ENCODE measurements at places on chromosomes 7 and 10.
A peak's percentile ranks its signal among the peaks of the same experiment; 100 is the strongest.

DNA sequence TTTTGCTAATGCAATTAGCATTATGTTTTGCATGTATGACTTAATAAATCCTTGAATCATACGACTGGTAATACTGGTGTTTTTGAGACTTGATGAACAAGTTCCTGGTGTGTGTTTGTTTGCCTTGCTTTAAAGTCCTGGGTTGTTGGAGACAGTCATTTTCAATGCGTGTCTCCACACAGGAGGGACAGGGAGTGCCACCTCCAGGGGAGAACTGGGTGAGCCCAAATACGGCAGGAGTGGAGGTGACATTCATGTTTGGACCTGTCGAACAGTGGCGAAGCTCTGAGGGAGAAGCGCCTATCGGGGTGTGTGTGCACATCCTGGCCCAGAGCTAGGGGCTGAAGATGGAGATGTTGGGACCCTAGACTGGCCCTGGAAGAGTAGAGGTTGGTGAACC, 43.8 kb downstream of the DAGLB start:
- no peak for DNase-seq

DNA sequence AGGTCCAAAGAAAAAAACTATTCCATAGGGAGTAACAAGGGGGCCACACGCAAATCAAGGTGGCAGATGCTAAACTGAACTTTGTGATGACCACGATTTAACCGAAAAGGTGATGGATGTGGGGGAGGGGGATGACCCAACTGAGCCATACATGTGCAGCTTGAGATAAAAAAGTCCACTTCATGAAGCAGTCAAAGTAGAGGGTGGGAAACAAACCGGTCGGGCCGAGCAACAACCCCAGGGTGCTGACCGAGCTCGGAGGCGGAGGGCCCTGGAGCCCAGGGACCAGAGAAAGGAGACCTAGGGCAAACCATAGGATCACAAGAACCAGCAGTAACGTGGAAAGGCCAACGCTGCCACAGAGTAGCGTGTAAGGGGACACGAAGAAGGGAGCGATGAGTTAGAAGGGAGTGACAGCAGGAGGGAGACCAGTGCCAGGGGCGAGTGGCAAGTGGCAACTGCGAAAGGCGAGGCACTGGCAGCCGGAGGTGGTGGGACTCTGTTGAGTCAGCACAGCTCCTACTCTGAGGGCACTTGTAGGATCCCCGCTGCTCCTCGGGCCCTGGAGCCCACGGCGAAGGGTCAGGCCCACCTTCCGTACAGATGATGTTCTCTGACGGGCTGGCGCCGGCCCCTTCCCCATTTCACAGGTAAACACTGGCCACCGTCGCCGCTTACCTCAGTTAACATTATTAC, 540 bp downstream of the SNX13 start:
- peak; percentile 18 for DNase-seq

DNA sequence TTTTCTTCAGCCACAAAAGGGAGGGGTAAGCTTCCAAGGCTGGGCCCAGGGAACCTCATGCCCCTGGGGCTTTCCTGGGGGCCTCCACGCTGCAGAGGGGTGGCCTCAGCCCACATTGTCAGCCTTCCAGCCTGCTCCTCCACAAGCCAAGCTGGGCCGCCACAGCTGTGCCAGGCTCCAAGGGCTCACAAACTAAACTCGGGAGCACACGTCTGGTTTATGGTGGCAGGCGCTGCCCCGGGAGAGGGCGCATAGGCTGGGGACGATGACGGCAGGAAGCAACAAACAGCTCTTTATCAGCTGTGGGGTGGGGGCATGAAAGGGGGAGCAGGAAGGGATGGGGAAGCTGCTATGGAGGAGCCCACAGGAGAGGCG, 6.3 kb upstream of the CDH23 start:
- DNase-seq = no peak

- no peak for DNase-seq
Measured at GRCh38 chr7:46859963-46860475, 721.9 kb downstream of the TNS3 start.

DNA sequence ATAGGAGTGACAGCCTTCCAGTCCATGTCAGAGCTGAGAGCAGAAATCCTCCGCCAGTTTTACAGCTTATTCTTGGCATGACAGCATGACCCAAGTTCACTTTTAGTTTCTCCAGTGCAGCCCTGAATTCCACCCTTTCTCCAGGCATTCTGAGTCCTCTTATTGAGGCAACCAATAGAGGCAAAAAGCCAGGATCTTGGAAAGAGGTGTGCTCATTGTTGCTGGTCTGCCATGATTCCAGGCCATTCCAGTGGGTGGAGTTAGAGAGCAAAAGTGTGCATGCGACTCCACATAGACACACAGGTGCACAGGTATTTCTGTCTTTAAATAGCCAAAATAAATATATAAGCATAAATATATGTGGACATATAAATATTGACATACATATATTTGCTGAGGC, 224.7 kb upstream of the ADARB2 start:
- no peak for DNase-seq

DNA sequence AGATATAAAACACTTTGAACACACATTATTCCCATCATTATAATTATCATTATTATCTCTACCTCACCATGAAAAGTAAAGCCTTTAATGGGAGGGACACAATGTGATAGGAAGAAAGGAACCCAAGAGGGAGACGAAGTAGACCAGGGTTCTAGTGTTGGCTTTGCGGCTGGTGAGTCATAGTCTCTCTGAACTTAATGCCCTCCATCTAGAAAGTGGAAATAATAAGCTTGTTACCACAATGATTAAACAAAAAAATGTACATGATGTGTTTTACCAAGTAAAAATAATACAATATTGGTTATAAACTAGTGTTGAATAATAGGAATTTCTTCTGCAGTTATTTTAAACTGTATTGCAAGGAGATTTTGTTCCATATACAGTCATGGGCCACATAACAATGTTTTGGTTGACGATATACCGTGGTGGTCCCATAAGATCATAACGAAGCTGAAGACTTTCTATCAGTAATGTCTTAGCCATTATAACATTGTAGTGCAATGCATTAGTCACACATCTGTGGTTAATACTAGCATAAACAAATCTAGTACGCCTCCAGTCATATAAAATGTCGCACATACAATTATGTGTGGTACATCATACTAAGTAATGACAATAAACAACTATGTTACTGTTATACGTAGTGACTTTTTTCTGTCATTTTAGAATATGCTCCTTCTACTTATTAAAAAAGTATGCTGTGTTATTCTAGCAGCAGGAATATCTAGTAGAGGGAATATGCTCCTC, 450.6 kb upstream of the SORCS1 start:
- DNase-seq = no peak

DNA sequence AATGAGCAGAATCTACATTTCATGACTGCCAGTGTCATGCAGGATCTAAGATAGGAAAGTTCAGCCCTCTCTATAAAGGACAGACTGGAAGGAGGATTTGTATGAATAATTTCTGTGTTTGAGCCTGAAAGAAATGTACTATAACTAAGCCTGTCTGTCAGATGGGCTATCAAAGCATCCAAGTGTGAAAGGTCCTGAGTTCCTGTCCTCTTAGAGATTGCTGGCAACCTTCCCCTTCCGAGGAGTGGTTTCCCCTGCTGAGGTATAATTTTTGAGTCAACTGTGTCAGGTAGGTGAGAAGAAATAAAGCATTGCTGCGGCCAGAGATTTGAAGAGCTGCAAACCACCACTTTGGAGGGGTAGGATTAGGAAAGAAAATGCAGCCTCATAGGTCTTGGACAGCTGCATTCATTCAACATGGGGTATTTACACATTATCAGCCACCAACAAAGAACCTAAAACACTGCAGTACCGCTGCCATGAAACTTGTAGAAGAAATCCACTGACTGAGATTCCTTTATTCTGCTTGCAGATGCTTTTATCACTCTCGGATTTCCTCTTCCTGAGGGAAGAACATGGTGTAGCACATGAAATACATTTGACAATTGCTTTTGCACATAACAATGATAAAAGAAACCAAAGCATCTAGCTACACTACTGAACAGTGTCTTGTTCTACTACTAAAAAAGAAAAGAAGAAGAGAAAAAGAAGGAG, 189.1 kb downstream of the DGKI start:
- no peak for DNase-seq

DNA sequence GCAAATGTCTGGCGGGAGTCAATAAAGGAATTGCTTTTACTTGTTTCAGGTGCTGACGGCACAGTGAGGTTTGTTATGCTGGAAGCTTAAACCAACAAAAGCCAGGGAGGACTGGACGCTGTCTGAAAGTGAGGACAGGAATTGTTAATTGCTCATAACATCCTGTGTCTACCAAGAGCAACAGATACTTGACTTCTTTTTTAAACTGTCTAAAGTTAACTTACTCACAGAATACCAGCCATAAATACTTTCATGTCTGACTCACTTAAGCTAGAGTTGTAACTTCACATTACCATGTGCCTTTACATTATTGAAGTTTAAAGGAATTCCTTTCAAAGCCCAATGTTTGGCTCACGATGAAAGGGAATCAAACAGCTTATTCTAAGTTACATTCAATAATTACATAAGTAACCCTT, 252.7 kb upstream of the SHH start:
- DNase-seq = no peak

GRCh38 chr10:69757206-69757552, 44.5 kb upstream of the COL13A1 start:
- no peak for DNase-seq

- no peak for DNase-seq
Measured at GRCh38 chr7:28698840-28699239, 259.3 kb downstream of the TRIL start.

DNA sequence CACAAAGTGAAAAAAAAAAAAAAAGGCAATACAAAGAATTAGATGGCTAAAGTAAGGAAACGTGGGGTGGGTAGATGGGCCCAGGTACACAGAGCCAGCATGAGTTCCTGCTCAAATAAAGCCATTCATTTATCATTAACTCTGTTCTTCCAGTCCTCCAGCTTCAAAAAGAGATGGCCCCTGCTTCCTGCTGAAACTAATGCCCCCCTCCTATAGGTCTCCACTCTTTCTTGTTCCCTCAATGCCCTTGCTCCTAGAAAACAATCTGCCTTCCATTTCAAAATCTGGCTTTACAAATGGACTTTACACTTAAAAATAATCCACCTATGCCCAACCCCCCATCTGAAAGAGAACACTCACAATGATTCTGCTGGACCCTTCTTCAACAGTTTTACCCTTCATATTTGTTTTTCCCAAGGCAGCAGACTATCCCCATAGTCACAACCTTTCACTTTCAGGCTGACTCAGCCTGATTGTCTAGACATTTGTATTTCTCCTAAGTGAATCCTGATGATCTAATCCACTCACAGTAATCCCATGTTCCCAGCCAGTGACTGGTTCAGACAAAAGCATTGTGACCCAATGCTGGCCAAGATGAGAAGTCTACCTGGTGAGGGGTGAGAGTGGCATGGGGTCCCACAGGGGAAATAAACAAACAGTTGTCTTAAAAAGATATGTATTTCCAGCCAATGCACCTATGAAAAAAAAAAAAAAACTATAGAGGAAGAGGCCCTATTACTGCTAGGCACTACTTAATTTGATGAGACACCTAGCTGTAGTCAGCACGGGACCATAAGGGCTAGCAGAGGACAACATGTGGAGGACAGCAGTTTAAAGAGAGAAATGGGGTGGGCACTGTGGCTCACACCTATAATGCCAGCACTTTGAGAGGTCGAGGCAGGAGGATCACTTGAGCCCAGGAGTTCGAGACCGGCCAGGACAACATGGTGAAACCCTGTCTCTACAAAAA, 74.6 kb upstream of the GRID1 start:
- no peak for DNase-seq

DNA sequence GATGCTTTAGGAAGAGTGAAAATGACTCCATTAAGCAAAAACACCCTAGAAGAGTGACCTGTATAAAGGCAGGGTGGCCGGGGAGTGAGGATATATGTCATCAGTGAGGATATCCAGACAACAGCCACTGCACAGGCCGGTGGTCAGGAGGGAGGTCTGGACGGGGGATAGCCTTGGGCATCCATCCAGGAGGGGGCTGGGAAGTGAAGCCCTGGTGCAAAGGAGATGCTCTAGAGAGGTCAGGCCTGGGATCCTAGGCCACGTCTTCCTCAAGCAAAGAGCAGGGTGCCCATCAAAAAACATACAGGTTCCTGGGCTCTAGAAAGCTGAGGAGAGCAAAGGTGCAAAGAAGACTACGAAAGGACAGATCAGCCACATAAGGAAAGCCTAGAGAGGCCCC, 25.6 kb downstream of the FAM171A1 start:
- no peak for DNase-seq

Measured in activated CD8-positive, alpha-beta memory T cell treated with anti-CD3 and anti-CD28 coated beads for 4 hours (primary cell).